C1 segment of cervical spinal cord (tissue), 14 donors: ENCODE measurements at places on chromosomes 13 and 19.

DNA sequence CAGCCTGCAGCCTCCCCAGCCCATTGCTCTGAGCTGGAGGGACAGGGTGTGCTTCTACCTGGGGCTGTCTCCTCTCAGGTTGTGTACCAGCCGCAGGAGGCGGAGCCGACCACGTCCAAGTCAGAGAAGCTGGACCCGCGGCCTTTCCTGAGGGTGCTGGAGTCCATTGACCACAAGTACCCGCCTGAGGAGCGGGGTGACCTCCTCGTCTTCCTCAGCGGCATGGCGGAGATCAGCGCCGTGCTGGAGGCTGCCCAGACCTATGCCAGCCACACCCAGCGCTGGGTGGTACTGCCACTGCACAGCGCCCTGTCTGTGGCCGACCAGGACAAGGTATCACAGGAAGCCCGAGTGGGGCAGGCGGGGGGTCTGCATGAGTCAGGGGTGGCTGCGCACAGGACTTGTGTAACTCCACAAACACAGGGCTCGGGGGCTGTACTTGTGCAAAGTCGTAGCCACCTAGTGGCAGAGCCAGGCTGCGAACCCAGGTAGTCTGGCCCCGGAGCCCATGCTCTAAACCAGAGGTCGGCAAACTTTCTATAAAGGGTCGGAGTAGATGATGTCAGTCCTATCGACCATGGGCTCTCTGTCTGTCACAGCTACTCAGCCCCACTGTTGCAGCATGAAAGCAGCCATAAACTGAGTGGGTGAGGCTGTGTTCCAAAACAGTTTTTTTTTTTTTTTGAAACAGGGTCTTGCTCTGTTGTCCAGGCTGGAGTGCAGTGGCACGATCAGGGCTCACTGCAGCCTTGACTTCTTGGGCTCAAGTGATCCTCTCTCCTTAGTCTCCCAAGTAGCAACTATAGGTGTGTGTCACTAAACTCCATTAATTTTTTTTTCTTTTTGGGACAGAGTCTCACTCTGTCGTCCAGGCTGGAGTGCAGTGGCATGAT is 8.9 kb downstream of the DHX34 start:
- DNase-seq: no peak

- DNase-seq: no peak
Observed at GRCh38 chr19:39155114-39155700, 29.6 kb downstream of the PAK4 start.

- DNase-seq: no peak
Observed at GRCh38 chr13:102240110-102240509, 161.7 kb downstream of the FGF14 start.

DNA sequence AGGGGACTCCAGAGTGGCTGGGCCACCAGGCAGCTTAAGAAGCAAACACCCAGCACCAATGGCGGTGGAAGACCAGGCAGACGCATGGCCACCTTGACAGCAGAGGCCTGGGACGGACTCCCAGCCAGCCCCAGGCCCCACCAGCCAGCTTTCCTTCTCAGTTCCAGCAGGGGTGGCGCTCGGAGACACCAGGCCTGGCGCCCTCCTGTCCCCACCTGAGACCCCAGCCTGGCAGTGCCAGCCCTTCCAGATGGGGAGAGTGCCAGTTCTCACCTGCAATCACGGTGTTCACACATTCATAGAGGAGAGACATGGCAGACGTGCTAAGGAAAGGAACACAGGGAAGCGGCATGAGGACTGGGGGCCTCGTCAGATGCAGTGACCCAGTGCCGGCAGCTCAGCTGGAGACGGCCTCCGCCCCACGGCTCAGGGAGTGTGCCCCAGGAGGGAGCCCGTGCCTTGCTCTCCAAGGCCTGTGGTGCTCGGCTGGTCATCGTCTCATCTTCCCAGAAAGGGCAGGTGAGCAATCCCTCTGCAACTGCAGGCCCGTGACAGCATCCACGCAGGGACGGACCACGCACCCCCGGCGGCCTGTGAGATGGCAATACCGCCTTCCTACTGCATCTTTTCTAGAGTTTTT is 24.4 kb downstream of the AP3D1 start:
- no peak for DNase-seq

- DNase-seq: no peak
Observed at GRCh38 chr19:44748426-44749254, at the start of gene BCL3. TSS of gene BCL3 (plus strand) at chr19:44748708. CDS start at chr19:44748791, 83 bp downstream.

GRCh38 chr19:36196249-36196648 is 18.2 kb downstream of the ZNF565 start:
- DNase-seq: no peak

- DNase-seq: no peak
Observed at GRCh38 chr13:42971691-42972347, 20.2 kb downstream of the EPSTI1 start.

GRCh38 chr13:111948811-111949210 is 118.1 kb upstream of the SOX1 start:
- no peak for DNase-seq

- peak; percentile 0 for DNase-seq
Observed at GRCh38 chr19:41746593-41747227, 8.6 kb upstream of the CEACAM6 start.

GRCh38 chr19:38952395-38953165 is 21.8 kb downstream of the MRPS12 start:
- no peak for DNase-seq

GRCh38 chr13:51240958-51241357 is 18.8 kb downstream of the FAM124A start:
- DNase-seq: no peak

DNA sequence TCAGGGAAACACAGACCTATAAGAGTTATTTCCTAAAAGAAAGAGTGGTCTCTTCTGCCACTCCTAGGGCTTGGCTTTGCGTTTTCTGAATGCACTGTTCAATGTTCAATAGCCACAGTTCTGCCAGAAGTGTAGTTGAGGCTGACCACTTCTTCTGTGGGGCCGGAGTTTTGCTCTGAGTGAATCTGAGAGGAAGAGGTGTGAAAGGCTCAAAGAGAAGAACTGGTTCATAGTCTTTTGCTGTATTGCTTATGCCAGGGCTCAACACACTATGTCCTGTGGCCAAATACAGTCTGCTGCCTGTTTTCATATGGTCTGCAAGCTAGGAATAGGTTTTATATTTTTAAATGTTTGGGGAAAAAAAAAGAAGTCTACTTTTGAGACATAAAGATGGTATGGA is 128.2 kb downstream of the STOML3 start:
- no peak for DNase-seq

- DNase-seq: no peak
Observed at GRCh38 chr13:42215578-42216421, 56.2 kb upstream of the AKAP11 start.

- no peak for DNase-seq
Observed at GRCh38 chr13:100921139-100921538, 246.5 kb upstream of the TMTC4 start.

DNA sequence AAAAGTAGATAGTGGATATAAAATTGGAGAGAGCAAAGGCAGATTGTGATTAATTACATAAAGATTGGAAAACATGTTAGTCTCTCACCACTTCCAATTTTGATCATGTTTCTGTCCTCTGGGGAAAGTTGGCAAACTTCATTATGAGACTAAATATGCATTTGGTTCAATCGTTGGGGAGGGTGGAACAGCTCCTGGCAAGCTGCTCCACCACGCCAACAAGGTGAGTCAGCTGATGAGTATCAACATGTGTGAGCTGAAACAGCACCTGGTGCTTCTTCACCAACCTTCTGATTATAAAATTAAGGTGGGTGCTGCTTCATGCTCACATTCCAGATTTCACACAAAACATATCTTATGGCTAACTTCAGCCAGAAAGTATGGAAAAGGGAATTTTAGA is 1784.6 kb downstream of the SLITRK5 start:
- no peak for DNase-seq

DNA sequence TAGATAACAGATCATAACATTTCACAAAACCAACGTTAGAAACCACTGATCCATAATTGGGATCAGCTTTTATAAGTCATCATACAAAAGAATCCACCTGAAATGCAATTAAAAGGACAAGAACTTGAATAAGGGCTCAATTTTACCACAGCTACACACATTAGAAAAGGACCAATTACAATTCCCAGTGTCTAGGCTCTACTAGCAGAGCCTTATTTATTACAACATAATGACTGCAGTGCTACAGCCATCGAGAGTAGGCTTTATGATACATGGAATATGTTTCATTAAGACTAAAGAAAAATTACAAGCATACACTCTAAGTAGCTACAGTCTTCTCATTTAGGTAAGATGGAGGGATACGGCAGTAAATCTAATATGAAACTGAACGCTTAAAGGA is 2.9 kb downstream of the RBM26 start:
- DNase-seq: no peak

DNA sequence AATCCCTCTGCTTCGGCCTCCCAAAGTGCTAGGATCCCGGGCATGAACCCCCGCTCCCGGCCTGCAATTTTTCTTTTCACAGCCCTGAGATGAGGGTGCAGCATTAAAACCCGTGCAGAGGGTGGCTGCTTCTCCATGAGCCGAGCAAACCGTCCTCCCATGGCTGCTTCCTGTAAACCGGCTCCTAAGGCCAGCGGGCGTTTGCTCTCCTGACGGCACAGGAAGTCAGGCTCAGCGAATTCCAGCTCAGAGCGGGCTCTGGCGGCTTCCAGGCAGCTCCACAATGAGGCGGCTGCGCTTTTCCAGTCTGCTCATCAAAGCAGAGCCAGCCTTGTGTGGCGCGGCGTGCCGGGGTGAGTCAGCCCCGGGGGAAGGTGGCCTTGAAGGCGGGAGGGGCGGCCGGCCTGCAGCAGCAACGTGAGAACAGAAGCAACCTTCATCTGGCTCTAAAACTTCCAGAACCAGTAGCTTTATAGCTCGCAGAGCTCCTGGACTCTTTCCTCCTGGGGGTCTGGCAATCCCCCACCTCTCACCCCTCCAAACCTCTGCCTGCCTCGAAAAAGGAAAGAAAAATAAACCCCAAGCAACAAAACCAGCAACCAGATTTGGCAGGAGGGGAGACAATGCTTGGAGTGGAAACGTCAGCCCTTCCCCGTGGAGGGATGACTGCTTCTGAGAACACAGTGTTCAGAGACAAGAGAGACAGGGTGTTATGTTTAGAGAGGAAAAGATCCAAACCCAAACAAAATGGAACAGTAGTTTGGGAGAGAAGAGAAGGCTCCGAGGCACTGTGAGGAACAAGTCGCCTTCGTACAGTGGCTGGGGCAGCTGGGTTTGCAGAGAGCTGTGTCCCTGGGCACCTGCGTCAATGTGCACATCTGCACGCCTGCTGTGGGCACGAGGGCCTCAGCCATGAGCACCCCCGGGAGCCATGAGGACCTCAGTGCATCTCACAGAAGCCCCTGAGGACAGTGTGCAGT is 67.8 kb downstream of the GADD45B start:
- DNase-seq: peak; percentile 98

- no peak for DNase-seq
Observed at GRCh38 chr13:39317291-39317690, 279.0 kb downstream of the NHLRC3 start.

DNA sequence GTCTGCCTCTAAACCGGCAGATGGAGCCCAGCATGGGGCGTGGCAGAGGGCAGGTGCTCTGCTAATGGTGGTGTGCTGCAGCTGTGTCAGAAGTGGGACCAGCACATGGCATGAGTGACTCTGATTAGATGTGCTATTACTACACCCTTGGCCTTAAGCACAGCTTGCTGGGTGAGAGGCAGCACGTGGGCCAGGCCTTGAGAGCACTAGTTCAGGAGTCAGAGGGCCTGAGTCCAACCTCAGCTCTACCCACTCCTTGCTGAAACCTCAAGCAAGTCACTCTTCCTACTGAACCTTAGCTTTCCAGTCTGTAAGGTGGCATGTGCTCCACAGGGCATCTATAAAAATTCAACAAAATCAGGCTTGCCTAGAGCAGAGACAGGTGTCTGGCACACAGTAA is 22.7 kb downstream of the AKT2 start:
- no peak for DNase-seq

DNA sequence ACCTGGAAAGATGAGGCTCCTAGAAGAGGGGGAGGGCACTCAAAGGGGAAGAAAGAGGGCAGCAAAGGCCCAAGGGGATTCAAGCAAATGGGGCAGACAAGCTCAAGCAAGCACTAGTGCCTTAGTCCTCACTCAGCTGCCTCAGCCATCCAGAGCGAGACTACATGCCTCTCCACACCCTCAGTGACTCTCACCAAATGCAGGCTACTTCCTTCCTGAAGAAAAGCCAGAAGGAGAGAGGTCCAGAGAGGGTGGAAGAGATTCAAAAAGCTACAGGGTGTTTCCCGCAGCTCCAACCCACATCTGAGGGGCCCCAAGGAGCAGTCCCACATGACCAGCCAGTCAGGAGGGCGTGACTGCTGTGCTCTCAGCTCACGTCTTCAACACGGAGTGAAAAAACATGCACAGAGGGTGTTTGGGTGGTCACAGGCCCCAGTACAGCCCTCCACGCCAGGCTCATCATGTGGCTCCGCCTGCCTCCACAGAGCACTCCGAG is 40.5 kb downstream of the MIPEP start:
- no peak for DNase-seq

- DNase-seq: no peak
Observed at GRCh38 chr19:34409189-34410164, 5.3 kb downstream of the PDCD2L start.

DNA sequence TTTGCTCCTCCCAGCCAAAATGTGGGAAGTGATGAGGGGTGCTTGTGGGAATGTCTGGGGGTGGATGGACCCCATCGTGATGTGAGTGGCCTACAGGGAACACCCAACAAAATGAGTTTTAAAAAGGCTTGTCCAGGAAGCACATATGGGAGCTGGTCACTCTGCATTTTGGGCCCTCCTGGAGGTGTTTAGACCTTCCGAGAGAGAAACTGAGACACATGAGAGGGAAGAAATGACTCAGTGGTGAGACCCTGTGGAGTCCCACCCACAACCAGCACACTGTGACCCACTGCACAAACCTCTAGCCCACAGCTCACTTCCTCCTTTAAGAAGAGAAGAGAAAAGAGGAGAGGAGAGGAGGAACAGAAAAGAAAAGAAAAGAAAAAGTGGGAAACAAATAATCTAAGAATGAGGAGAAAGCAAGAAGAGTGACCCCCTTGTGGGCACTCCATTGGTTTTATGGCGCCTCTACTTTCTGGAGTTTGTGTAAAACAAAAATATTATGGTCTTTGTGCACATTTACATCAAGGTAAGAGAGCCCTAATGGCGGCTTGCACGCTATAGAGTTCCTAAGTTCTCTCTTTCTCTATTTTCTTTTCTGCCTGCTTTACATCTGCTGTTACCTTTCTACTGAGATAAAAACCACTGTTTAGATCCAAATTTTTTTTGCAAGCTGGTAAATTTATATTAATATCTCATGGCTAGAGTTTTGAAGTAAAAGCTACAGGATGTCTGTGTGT is 13.3 kb upstream of the LILRB1 start:
- DNase-seq: no peak

GRCh38 chr13:79456051-79456450 is 24.9 kb upstream of the NDFIP2 start:
- DNase-seq: no peak

GRCh38 chr19:5172859-5173630 is 167.6 kb downstream of the PTPRS start:
- no peak for DNase-seq

GRCh38 chr13:85709721-85710120 is 89.5 kb downstream of the SLITRK6 start:
- no peak for DNase-seq

GRCh38 chr19:14363183-14364097 is 17.8 kb upstream of the ADGRE5 start:
- no peak for DNase-seq

GRCh38 chr13:113631341-113632095 is 26.5 kb downstream of the ATP4B start:
- DNase-seq: no peak

GRCh38 chr13:72805676-72806346 is 23.9 kb downstream of the PIBF1 start:
- DNase-seq: no peak
